Stimulated activated CD8-positive, alpha-beta memory T cell treated with anti-CD3 and anti-CD28 coated beads, Interleukin-4, amount 100 ng/mL, for 1 hour (primary cell): ENCODE measurements at places on chromosomes 16 and 17.

DNA sequence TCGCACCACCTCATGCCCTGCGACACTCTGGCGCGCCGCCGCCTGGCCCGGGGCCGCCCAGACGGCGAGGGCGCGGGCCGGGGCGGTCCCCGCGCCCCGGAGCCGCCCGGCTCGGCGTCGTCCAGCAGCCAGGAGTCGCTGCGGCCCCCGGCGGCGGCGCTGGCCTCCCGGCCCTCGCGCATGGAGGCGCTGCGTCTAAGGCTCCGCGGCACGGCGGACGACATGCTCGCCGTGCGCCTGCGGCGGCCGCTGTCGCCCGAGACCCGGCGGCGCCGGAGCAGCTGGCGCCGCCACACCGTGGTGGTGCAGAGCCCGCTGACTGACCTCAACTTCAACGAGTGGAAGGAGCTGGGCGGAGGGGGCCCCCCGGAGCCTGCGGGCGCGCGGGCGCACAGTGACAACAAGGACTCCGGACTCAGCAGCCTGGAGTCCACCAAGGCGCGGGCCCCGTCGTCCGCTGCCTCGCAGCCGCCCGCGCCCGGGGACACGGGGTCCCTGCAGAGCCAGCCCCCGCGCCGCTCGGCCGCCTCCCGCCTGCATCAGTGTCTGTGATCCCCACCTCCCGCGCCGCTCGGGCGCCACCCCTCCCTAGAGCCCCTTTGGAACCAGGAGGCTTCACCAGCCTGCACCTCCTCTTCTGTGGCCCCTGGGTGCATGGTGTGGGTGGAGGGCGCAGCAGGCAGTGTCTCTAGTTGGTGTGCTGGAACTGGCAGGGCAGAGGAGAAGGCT, 82.3 kb downstream of the ARHGAP23 start:
- DNase-seq, result no peak

DNA sequence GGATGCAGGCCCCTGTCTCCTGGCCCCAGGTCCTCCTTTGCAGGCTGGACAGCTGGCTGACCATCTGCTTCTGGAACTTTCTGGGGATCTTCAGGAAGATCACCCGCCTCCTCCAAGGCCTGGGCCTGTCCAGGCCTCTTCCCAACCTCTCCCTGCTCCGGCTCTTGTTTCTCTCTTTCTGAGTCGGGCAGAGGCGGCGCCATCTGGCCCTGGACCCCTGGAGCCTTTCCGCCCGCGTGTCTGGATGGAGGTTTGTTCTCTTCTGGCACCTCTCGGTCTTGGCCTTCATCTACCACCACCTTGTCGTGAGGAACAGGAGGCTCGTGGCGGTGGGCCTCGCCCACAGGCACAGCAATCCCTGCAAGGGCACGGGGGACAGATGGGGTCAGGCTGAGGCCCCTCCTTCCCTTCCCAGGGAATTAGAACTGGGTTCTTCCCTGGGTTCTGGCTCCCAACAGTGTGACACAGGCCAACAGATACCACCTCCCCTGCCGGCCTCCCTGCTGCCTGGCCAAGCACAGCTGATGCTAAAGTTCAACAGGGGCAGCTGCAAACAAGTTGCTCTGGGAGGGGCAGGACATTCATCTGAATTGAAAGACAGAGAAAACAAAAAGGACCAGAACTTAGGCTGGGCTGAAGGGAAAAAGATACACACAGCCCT, 13.3 kb downstream of the NDUFAF8 start:
- DNase-seq, result no peak

GRCh38 chr16:7218936-7219335, 113.7 kb upstream of the RBFOX1 start:
- no peak for DNase-seq

GRCh38 chr17:60392845-60393702, 1.1 kb upstream of the USP32 start:
- no peak for DNase-seq

DNA sequence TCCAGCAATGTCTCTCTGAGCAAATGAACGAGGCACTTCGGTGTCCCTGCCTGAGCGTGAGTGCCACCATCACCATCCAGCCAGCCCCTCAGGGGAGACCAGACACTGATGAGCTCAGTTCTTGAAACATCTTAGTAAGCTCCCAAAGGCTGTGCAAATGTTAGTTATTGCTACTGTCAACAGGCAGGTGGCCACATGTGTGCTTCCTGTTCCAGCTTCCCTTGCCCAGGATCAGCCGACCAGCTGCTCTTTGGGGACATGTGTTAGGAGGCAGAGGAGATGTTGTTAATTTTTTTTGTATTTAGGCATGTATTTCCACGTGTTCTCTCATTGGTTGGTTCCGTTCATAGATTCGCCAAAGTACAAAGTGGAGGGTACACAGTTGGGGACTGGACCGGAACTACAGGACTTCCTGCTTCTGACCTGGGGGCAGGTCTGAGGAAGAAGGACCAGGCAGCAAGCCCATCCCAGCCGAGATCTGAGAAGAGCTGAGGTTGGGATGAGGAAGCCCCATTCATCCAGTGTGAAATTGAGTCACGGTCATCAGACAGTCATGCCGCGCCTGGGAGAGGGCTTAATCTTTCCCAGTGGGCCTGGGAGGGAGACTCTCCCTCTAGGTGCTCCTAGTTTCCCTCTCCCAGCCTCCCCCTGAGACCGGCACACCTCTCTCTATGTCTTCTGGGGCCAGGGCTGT, 3.8 kb downstream of the TTYH2 start:
- DNase-seq, result no peak

DNA sequence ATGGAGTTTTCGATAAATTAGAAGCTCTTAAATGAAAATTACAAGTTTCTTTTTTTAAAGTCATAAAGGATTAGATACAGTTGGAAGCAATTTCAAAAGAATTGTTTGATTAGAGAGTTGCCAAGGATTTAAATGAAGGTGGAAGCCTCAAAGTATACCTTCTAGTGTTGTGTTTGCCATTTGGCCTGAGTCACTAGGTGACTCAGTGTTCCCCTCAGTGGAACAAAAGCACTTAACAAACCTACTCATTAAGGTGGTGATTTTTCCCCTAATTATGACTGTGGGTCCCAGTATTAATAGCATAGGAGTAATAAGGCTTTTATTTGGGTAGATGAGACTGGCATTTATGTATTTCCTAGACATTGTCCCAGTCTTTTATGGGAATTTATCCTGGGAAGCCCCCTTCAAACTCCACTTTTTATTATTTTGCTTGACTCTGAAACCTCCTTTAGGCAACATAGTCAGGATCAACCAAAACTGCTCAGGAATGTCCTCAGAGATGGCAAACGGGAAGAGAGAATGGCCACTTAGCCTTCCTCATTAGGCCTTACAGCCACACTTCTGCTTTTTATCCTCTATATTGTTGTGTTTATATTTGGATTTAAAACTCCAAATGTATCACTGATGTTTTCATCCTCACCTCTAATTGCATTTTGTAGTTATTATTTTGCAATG, 161.0 kb downstream of the FTO start:
- DNase-seq, result no peak

DNA sequence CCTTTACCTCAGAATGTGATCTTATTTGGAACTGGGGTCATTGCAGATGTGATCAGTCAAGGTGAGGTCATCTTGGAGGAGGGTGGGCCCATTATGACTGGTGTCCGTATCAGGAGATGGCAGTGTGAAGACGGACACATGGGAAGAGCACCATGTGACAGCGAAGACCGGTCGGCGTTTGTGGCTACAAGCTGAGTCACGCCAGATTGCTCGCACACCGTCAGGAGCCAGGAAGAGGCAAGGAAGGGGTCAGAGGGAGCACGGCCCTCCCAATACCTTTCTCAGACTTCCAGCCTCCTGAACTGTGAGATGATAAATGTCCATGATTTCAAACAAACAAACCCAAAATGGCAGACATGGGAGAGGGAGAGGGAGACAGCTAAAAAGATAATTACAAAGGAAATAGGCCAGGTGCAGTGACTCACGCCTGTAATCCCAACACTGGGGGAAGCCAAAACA, 13.2 kb downstream of the STARD3 start:
- no peak for DNase-seq

DNA sequence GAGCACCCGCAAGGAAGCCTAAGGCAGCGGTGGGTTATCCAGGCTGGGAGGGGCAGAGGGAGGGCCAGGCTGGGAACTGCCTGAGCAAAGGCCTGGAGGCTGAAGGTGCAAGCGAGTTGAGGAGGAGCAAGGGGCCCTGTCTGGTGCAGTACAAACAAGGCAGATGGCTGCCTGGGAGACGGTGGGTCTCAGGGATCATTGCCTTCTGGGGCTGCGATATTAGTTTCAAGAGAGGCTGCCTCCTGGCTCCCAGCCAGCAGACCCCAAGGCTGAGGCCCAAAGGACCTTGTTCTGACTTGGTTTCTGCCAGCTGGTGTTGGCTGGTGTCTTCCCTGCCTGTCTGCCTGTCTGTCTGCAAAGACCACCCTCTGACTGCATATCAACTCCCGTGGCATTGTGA, 154.0 kb downstream of the IRF8 start:
- DNase-seq, result no peak

DNA sequence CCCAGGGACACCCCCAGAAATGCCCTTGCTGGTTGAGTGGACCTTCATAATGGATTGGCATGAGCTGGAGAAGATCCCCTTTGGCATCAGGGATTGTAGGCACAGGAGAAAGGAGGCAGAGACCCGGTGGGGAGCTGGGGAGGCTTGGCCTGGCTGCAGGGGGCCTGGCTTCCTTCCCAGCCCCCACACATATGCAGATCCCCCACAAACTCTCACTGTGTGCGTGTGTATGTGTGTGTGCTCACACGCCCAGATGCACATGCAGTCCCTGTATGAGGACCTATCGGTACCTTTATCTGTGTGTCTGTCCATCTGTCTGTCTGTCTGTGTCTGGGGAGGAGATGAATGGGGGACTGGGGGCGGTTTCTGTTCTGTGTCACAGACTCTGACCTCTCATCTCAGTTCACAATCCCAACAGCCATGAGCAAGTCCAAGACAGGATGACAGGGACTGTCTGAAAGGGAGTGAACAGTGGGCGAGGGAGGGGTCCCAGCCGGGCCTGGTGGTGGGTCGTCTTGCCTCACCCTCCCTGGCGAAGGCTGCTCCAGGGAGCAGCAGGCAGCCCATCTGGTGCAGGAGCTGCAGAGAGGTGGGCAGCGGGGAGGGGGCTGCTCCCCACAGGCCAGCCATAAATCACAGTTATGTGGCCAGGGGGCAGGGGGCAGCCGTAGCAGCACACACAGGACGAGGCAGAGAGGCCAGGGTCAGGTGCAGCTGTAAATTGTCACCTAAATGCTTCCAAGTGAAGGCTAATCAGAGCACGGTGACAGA, 46.7 kb upstream of the LHX1 start:
- no peak for DNase-seq

DNA sequence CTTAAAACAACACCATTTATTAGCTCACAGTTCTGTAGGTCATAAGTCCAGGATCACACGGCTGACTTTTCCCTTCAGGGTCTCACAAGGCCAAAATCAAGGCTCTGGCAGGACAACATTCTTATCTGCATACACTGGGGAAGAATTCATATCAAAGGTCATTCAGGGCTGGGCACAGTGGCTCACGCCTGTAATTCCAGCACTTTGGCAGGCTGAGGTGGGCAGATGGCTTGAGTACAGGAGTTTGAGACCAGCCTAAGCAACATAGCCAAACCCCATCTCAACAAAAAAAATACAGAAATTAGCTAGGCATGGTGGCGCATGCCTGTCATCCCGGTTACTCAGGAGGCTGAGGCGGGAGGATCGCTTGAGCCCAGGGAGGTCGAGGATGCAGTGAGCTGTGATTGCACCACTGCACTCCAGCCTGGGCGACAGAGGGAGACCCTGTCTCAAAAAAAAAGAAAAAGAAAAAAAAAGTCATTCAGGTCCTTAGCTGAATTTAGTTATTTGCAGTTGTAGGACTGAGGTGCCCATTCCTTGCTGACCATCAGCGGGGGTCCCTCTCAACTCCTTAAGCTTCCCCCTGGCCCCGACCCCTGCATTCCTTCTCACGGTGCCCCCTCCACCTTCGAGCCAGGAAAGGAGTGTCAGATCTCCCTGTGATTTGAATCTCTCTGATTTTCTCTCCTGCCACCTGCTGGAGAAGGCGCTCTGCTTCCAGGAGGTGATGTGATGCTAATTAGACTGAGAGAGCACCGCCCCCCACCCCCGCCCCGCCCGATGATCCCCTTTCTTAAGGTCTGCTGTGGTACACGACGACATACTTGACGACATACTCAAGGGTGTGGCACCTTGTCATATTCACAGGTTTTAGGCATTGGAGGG, 91.8 kb upstream of the CLEC18A start:
- DNase-seq, result no peak

- no peak for DNase-seq
Measured at GRCh38 chr17:44211281-44212265, 7.9 kb downstream of the UBTF start.

GRCh38 chr16:330741-331140, 21.8 kb downstream of the AXIN1 start:
- DNase-seq, result no peak

GRCh38 chr16:12305847-12306801, 329.6 kb downstream of the SNX29 start:
- DNase-seq, result no peak

GRCh38 chr17:40356990-40357881, 7.3 kb downstream of the GJD3 start:
- DNase-seq, result no peak

DNA sequence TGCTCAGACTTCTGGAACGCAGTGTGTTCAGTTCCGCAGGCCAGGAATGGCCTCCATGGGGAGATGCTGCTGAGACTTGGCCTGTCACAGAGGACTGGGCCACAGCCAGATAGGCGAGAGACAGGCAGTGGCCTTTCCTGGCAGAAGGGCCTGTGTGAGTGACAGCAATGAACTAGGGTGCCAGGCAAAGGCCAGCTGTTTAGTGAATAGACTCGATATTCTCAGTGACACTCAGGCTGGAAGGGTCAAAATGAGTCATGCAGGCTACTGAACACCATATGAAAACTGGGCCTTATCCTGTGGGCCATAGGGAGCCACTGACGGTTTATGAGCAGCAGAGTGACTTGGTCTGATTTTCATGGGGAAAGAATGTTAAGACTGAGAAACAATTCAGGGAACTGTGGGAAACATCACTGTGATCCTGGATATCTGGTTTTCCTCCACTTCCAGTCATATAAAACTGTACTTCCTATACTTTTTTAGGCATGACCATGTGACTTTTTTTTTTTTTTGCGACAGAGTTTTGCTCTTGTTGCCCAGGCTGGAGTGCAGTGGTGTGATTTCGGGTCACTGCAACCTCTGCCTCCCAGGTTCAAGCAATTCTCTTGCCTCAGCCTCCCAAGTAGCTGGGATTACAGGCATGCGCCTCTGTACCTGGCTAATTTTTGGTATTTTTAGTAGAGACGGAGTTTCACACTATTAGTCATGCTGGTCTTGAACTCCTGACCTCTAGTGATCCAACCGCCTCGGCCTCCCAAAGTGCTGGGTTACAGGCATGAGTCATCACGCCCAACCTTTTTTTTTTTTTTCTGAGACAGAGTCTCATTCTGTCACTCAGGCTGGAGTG, 5.2 kb upstream of the NUBP1 start:
- DNase-seq, result no peak

- peak; percentile 46 for DNase-seq
Measured at GRCh38 chr16:85393674-85394451, 219.3 kb upstream of the GSE1 start.

GRCh38 chr16:81758376-81758775, 20.7 kb upstream of the PLCG2 start:
- no peak for DNase-seq

- no peak for DNase-seq
Measured at GRCh38 chr16:53629607-53630312, 73.9 kb downstream of the RPGRIP1L start.

- DNase-seq, result no peak
Measured at GRCh38 chr17:44707755-44708400, 587 bp upstream of the DBF4B start.

- DNase-seq, result no peak
Measured at GRCh38 chr17:9258115-9259015, 237.1 kb downstream of the NTN1 start.
